Vagina (tissue), 2 donors: ENCODE measurements at places on chromosomes 11 and 22.

- DNase-seq, result no peak
Observed at GRCh38 chr22:44195189-44195871, 14.6 kb downstream of the PARVG start.

DNA sequence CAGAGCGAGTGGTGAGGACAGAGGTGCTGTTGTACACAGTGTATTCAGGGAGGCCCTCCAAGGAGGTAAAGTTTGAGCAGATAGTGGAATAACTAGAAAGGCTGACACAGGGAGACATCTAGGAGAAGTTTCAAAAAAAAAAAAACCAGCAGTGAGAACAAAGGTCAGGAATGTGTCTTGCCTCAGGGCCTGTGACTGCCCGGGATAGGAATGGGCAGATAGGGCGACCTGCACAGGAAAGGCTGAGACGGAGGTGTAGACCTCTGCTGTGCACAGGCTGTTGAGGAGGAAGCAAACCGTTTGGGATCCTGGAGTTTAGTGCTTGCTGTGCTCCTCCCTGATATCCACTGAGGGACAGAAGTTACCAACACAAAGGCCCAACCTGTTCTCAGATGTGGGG lies 406.5 kb upstream of the B3GAT1 start:
- DNase-seq, result no peak

DNA sequence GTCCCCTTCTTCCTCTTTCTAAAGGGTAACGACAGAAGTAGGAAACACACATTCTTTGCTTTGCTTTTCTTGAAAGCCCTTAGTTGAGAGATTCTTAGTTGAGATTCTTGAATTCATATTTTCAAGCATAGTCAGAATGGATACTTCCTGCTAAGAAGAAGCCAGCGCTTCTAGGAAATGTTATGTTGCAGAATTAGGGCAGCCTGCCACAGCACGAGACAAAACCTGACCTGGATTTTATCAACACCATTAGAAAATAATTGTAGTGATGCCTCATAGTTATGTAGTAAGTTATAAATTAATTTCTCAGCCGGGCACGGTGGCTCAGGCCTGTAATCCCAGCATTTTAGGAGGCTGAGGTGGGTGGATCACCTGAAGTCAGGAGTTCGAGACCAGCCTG lies 37.9 kb upstream of the NUP160 start:
- no peak for DNase-seq

- no peak for DNase-seq
Observed at GRCh38 chr11:134466156-134466555, 54.1 kb upstream of the B3GAT1 start.
